NCI-H82 (cell line): ENCODE measurements at places on chromosomes 13 and 19.

GRCh38 chr19:45136507-45137178 lies 24.1 kb downstream of the NKPD1 start:
- DNase-seq: no peak

- DNase-seq: no peak
Observed at GRCh38 chr19:4319067-4319718, 14.8 kb downstream of the FSD1 start.

GRCh38 chr13:67554286-67554685 lies 324.1 kb upstream of the PCDH9 start:
- no peak for DNase-seq

DNA sequence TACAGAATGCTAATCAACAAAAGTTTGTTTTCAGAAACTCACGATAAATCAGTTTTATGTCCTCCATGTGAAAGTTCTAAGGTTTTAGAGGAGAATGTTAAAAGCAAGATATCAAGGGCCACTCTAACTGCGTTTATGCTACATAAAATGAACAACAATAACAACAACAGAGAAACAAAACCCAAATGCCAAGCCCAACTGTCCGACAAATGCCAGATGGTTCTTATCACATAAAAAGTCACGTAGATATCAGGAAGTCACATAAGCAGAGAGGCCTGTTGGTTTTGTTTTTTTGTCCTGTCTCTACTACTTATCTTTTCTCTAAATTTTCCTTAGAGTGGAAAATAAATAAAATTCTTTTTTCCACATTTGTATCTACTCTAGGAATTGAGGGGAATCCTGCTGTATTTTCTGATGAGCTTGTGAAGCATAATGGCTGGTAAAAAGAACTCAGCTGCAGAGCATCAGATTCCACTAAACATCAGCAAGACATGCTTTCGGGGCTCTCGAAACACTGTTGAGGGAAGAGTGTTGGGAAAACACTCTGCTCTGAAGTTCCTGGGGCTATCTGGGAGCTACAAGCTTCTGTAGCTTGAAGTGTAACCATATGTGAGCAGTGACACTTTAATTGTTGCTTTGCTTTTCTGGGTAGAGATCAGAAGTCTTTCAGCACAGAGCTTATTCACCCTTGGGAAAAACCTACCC lies 110.1 kb downstream of the SLAIN1 start:
- no peak for DNase-seq

- DNase-seq: no peak
Observed at GRCh38 chr13:41562083-41562482, 104.7 kb downstream of the RGCC start.

DNA sequence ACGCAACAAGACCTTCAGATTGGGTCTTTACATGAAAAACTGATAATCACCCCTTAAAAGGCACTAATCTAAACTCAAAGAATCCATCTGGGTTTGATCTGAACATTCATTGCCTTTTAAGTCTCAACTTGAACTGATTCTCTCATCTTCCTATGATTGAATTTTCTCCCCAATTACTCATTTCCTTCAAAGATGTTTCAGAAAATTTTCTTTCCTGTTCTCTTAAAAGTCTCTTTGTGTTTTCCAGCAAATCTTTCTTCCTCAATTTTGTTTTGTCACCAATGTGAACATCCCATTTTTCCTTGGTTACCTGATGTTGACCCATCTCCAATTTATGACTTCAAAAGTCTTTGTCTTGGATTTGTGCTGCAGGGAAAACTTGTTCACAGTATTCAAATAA lies 234.3 kb downstream of the DACH1 start:
- DNase-seq: no peak

GRCh38 chr13:99374994-99375737 lies 68.0 kb upstream of the GPR183 start:
- DNase-seq: no peak

DNA sequence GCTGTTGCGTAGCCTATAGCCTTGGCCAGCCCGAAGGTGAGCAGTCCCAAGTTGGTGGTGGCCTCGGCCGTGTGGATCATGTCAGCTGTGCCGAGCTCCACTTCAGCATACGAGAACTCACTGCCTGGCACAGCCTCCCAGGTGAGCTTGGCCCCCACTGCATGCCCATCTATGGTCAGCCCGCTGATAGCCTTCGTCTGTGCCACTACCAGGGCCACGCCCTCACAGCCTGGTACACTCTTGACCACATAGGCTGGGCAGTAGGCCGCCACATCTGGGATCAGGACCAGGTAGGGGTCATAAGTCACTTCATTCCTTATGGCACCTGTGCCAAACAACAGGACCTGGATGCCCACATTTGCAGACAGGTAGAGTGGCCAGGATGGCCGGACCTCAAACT lies 7.4 kb downstream of the FCGBP start:
- DNase-seq: no peak

- DNase-seq: peak; percentile 15
Observed at GRCh38 chr13:71618159-71618558, 248.8 kb downstream of the DACH1 start.

DNA sequence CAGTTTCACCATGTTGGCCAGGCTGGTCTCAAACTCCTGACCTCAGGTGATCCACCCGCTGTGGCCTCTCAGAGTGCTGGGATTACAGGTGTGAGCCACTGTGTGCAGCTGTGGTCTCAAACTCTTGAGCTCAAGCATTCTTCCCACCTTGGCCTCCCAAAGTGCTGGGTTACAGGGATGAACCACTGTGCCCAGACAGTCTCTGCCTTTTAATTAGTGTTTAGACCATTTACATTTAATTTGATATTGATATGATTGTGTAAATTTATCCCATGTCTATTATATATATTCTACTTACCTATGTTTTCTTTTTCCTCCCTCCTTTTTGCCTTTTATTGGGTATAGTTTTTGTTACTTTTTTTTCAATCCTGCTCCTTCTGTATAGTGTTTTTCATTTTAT lies 1.9 kb downstream of the NFKBIB start:
- no peak for DNase-seq

DNA sequence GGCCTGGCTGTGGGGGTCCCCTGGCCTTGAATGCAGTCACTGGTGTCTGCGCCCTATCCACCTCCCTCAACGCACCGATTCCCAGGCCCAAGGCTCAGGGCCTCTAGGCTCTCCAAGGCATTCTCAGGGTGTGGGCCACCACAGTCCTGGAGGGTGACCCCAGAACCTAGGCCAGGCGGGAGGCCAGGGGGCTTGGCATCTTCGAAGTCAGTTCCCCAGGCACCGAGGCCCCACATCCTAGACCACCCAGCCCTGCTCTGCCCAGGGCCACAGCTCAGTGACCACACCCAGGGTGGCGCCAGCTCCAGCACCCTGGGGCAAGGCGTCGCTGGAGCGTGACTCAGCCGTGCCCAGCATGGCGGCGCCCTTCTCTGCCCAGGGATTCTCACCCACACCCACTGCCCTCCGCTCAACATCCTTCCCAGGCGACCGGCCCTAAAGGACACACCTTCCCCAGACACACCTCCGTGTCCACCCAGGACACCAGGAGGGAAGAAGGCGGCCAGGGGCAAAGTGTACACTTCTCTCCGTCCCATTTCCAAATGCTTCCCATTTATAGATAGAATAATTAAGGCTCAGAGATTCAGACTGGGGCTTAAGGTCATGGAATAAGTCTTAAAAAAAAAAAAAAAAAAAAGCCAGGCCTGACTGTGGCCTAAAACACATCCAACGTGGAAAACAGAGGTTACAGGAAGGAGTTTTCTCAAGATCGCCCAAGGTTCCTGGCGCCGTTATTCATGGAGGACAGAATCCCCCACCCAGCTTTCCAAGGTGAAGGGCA lies 36.4 kb upstream of the NANOS3 start:
- no peak for DNase-seq

DNA sequence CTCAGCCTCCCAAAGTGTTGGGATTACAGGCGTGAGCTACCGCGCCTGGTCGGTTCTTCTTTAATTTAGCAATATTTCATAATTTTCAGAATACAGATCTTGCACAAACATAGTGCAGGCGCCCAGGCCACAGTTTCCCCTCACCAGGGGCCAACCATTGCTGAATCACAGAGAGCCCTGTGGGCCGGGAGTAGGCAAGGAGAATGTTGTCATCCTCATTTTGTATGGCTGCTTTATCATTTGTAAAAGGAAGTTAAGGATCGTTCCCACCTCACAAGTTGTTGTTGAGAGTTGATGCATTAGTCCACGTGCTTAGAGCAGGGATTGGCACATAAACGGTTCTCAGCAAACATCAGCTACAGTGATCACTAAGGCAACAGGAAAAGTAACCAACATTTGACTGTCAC lies 30.2 kb downstream of the MEIS3 start:
- DNase-seq: no peak

- DNase-seq: peak; percentile 42
Observed at GRCh38 chr13:79631051-79631659, 150.2 kb downstream of the NDFIP2 start.

- no peak for DNase-seq
Observed at GRCh38 chr19:13506471-13506820, at the start of gene CACNA1A. Gene CACNA1A, minus strand, starts transcription at chr19:13506479. Its CDS starts 255 bp downstream, at chr19:13506224.

GRCh38 chr13:113635709-113636108 lies 22.3 kb downstream of the ATP4B start:
- no peak for DNase-seq

DNA sequence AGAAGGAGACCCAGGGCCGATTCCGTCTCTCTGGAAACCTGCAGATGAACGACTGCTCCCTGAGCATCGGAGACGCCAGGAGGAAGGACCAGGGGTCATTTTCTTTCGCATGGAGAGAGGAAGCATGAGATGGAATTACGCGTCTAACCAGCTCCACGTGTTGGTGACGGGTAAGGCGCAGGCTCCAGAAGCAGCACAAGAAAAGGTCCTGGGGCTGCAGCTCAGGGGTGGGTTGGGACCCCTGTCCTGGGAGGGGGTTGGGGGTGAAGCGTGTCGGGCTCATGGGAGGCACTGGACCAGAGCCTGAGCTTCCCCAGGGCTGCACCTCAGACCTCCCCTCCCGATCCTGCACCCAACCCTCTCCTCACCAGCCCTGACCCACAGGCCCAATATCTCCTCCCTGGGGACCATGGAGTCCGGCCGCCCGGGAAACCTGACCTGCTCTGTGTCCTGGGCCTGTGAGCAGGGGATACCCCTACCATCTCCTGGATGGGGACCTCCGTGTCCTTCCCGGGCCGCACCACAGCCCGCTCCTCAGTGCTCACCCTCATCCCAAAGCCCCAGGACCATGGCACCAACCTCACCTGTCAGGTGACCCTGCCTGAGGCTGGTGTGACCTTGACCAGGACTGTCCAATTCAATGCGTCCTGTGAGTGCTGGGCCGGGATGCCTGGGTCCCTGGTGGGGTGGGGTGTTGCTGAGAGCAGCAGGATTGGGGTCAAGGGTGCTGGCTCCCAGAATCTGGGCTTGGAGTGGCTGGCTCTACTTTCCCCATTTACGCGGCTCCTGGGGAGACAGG lies 39.6 kb upstream of the CD33 start:
- DNase-seq: no peak

DNA sequence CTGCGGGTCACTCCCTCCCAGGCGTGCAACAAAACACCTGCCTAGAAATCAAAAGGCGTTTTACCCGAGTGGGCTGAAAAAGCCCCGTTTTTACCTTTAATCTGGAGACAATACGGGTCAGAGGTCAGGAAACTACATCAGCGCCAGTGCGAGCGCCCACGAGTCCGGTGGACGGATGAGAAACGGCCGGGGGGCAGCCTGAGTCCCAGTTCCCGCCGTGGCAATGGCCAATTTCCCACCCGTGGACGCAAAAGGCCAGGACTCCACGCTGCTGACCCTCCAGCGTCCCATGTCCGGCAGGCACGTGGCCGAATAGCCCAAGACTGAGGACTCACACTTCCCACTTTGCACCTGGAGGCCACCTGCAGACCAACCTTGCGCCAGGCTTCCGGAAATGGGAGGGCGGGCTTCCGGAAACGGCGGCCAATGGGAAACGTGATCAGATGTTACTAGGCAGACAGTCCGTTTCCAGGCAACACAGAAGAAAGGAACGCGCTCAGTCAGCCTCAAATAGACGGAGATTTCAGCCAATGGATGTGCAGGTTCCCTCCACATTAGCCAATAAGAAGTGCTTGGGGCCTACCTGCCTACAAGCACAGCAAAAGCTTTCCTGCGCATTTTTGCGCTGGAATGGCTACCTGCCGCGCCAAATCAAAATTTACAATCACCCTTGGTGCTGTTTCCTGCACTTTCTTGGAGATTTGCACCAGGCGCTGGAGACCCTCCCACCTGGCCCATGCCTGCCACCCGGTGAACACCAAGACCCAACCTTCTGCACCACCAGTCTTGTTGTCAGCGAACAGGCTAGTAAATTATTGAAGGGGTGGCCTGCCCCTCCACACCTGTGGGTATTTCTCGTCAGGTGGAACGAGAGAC lies 47.4 kb downstream of the ZFP14 start:
- peak; percentile 99 for DNase-seq

- no peak for DNase-seq
Observed at GRCh38 chr13:31982124-31982523, 49.5 kb upstream of the FRY start.

DNA sequence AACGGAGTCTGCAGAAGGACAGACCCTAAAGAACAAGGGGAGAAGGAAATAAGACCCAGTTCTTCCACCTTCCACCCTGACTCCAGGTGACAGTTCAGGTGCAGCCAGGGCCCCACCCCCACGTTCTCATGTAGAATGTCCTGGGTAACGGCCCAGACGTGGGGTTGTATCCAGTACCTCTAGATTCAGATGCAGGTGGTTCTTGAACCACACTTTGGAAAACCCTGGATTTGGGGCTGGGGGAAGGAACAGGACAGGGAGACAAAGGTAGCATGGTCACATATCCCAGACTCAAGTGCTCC lies 2.2 kb downstream of the DMPK start:
- no peak for DNase-seq

GRCh38 chr13:94305033-94305432 lies 174.4 kb downstream of the DCT start:
- no peak for DNase-seq

GRCh38 chr13:46361276-46361934 lies 25.6 kb downstream of the RUBCNL start:
- DNase-seq: no peak

DNA sequence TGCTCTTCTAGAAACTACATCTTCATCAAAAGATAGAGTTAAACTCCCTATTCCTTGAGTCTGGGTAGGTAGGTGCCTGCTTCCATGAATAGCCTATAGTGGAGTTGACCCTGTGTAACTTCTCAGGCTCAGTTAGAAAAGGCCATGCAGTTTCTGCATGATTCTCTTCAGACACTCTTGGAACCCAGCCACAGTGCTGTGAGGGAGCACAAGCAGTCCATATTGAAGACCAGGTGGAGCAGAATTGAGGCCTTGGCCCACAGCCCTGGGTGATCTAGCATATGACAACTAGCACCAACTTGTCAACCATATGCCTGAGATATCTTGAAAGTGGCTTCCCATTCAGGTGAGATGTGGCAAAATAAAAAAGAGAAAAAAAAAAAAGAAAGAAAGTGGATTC lies 10.3 kb upstream of the PAN3 start:
- no peak for DNase-seq

GRCh38 chr13:22940736-22941135 lies 240.0 kb upstream of the SGCG start:
- no peak for DNase-seq

- DNase-seq: no peak
Observed at GRCh38 chr19:40947573-40947972, 43.5 kb upstream of the CYP2B6 start.

GRCh38 chr19:57026476-57026875 lies 93.3 kb upstream of the USP29 start:
- no peak for DNase-seq
